ENCODE measurements at places on chromosomes 13 and 19. TPM values are rescaled to one million over a fixed set of nuclear protein-coding genes. Genes with fewer than 3 reads are reported as not detected.

- peak; percentile 83 for DNase-seq
These were observed 2.7 kb downstream of the B3GNT3 start for GRCh38 chr19:17797424-17798201.

RFPL4AL1 gene
- polyA plus RNA-seq: not detected

GRCh38 chr19:12453495-12453894 lies 12.7 kb upstream of the ZNF443 start:
- DNase-seq: no peak

DNA sequence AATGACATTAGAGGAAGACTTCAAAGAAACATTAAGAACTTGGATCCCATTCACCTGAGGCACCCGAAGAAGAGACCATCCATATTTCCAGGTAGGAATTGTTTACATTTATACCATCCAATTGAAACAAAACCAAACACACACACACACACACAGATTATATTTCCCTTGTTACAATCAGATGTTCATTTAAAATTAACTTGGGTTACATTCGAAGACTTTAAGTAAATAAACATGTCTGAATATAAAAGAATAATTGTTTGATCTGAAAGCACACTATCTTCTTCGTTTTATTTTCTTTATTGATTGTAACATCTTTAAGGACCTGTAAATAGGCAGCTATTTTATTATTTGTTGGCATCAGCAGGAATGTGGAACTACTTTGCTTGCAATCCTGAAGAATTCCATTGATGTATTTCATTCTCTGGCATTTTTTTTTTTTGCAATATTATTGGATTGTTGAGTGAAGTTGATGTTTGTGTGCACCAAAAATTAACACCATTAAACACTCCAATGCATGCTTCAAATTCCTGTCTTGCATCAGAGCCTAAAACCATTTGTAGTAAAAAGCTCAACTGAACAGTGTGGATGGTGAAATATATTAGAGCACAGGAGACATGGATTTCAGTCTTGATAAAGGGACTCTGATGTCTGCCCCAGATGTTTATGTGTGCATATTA lies 85.3 kb upstream of the FRY start:
- DNase-seq: peak; percentile 49

GRCh38 chr13:94613051-94613450 lies 11.4 kb downstream of the GPR180 start:
- DNase-seq: no peak

- DNase-seq: peak; percentile 17
These were observed 6.7 kb downstream of the NAPSA start for GRCh38 chr19:50358483-50359327.

DNA sequence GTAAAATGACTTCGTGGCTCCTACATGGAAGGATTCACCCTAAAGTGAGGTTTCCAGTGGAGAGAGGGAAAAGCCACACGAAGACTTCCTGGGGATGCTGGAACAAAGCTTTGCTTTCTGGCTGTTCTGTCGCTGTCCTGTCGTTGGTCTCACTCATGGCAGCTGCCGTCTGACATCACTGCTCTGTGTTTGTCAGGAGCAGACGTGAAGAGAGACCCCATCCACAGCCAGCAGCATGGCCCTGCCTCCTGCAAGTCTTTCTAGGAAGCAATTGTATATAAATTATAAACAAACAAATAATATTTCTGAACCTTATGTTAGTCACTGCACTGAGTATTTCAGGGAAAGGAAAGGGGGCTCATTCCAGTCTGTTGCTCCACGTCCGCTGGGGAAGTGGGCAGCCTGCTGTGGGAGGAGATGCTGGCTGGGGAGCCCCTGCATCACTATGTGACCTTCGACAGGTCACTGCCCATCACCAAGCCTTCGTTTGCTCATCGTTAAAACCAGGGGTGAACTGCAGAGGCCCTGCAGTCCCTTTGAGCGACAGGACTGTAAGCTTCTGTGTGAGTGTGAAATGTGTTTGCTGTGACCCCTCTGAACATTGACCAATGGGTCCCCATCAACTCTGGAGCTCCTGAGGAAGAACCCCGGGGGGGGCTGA lies 151.0 kb downstream of the DCT start:
- no peak for DNase-seq

DNA sequence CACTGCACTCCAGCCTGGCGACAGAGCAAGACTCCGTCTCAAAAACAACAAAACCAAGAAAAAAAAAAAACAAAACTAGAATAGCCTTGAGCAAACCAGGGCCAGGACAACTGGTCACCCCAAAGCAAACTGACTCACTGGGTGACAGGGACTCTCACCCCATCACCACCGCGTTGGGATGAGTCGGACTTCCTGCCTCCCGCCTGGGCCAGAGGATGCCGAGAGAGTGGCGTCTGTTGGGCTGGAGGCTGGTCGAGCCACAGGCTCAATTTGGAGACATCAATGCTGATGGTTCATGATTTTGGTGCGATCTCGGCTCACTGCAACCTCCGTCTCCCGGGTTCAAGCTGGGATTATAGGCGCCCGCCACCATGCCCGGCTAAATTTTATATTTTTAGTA lies 11.6 kb downstream of the TMPRSS9 start:
- DNase-seq: peak; percentile 86

KANK3 gene
- not detected for polyA plus RNA-seq

- DNase-seq: no peak
These were observed 1303.9 kb downstream of the EFNB2 start for GRCh38 chr13:105231579-105231978.

DNA sequence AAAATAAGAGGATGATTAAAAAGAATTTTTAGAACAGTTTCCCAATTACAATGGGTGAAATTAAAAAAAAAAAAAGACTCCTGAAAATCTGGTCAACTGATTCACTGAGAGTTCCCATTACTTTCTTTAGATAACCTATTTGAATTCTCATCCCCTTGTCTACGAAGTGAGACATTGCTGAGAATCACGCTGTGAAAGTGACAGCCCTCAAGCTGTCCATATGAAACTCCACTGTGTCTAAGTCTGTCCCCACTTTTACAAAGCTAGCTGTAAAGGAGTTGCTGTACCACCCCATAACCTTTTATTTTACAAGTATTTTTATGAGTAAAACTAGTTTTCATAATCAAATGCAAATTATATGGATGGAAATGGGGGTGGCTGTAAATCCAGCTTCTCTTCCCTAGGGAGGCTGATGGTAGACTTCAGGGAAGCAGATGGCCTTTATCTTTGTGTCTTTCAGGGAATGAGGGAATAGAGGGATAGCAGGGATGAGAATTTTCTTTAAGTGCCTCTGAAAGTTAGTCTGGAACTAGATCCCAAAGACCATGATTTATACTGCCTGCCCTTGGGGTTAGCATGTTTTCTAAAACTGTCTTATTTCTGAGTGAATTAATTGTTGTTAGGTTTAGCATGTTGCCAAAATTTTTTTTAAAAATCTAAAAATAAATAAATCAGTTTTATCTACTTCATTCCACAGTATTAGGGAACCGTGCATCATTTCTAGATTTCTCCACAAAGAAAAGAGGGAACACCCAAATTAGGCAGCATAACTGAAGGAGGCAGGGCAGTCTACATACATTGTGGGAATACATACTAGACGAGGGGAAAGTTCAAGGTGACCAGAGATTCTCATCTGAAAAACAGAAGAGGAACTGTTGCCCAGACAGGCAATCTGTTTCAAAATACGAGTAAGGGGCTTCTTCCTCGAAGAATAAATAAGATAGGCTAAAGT lies 1219.1 kb downstream of the UQCRFS1 start:
- DNase-seq: no peak

CLEC4M gene
- not detected for polyA plus RNA-seq

GRCh38 chr19:58346961-58347929 lies 6.0 kb downstream of the A1BG start:
- peak; percentile 75 for DNase-seq

SYNE4 gene
- polyA plus RNA-seq: 0.11 TPM

- peak; percentile 40 for DNase-seq
These were observed 3.4 kb upstream of the USF2 start for GRCh38 chr19:35265126-35265899.

- DNase-seq: no peak
These were observed 609 bp upstream of the ZSCAN18 start for GRCh38 chr19:58098682-58098998.

EMP3 gene
- polyA plus RNA-seq: 742 TPM

- no peak for DNase-seq
These were observed 342.6 kb downstream of the MZT1 start for GRCh38 chr13:72384879-72385278.

DNA sequence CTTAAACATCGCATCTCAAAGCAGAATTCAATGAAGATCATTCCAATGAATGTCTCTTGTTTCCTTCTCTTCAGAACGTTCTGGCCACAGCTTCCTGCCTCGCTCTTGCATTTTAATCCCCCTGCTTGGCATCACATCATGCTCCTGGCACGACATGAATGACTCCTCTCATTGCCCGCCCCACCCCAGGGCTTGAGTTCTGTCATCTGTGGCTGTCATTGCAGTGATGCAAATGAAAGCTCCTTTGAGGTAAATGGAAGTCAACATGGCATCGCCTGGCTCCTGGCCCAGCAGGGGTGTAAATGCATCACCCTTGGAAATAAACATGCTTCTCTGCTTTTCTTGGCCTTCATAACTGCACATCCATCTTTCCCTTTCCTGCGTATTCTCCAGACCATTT lies 48.6 kb downstream of the SCEL start:
- no peak for DNase-seq

TYROBP gene
- not detected for polyA plus RNA-seq

DNA sequence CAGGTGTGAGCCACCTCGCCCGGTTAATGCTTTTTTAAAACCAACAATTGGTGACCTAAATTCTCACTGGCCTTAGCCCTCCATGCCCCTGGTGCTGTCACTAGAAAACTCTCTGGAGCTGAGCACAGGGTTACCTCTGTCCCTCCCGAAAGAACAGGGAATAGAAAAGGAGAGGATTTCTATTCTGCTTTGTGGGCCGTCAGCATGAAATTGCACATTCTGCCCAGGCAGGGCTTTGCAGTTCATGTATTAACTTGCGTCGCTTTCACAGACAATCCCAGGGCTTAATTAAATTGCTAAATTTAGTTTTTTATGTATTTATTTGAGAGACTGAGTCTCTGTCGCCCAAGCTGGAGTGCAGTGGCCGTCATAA lies 583 bp upstream of the ZNF480 start:
- DNase-seq: peak; percentile 56

- DNase-seq: no peak
These were observed 25.9 kb upstream of the F2RL3 start for GRCh38 chr19:16862826-16863415.

PGLYRP2 gene
- polyA plus RNA-seq: not detected

NLRP4 gene
- polyA plus RNA-seq: not detected

GRCh38 chr19:23560051-23560450 lies 127.0 kb downstream of the ZNF675 start:
- no peak for DNase-seq

GSX1 gene
- not detected for polyA plus RNA-seq

GRCh38 chr19:10836479-10837330 lies 693 bp upstream of the TMED1 start:
- DNase-seq: peak; percentile 91

GRCh38 chr19:13483215-13483614 lies 23.1 kb downstream of the CACNA1A start:
- no peak for DNase-seq

DHRS12 gene
- 15.2 TPM for polyA plus RNA-seq

DNA sequence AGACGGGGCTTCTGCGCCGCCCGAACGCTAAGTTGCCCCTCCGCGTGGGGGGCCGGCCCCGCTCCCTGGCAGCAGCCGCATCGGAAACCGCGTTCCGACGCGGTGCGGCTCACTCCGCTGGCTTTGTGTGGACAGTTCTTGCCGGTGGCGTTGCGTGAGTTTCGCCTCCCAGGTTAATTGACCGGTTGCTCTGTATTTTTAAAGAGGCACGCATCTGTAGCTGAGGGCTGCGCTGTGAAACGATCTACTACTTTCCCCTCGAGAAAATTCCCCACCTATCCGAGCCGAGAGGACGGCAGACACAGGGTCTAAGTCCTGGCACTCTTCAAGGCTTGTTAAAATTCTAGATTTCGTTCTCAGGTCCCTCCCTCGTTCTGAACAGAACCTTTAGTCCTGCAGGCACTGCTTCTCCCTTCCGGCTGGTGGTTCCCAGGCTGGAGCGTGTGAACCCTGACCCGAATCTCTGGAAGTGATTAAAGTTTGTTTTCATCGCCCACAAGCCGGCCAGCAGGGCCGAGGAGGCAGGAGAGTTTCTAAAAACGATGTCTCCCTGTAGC lies 933 bp downstream of the ARHGEF7 start:
- DNase-seq: peak; percentile 94

CABP5 gene
- not detected for polyA plus RNA-seq

GRCh38 chr19:46081928-46082727 lies 41.3 kb upstream of the IGFL4 start:
- peak; percentile 79 for DNase-seq

DNA sequence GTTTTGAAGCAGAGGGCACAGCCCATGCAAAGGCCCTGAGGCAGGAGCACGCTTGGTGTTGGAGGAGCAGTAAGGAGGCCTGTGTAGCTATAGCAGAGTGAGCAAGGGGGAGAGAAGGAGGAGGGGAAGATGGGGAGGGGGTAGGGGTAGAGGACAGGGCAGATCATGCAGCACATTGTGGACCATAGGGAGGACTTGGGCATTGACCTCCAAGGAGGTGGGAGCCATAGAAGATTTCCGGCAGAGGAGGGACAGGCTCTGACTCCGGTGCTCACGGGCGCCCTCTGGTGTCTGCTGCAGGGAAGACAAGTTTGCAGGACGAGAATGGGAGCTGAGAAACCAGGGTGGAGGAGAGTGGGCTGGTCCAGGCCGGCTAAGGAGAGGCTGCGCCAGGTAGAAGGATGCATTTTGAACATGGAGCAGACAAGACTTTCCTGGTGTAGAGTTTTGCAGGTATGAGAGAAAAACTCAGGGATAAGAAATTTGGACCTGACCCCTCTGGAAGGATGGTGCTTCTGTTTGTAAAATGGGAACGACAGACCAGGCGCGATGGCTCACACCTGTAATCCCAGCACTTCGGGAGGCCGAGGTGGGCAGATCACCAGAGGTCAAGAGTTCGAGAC lies 13.7 kb upstream of the CREB3L3 start:
- peak; percentile 60 for DNase-seq

- DNase-seq: no peak
These were observed 214.7 kb downstream of the SLITRK1 start for GRCh38 chr13:83667606-83668005.

DNA sequence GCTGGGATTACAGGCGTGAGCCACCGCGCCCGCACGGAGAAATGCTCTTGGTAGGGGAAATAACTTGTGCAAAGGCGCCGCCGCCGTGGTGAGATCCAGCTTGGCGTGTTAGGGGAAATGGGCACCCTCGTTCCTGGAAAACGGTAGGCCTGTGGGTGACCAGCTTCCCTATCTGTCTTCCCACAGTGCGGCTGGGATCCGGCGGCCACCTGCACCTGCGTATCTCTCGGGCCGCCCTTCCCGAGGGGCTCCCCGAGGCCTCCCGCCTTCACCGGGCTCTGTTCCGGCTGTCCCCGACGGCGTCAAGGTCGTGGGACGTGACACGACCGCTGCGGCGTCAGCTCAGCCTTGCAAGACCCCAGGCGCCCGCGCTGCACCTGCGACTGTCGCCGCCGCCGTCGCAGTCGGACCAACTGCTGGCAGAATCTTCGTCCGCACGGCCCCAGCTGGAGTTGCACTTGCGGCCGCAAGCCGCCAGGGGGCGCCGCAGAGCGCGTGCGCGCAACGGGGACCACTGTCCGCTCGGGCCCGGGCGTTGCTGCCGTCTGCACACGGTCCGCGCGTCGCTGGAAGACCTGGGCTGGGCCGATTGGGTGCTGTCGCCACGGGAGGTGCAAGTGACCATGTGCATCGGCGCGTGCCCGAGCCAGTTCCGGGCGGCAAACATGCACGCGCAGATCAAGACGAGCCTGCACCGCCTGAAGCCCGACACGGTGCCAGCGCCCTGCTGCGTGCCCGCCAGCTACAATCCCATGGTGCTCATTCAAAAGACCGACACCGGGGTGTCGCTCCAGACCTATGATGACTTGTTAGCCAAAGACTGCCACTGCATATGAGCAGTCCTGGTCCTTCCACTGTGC lies 2.4 kb downstream of the GDF15 start:
- peak; percentile 84 for DNase-seq
